ENCODE measurements at places on chromosomes 1 and 21.
A peak's percentile ranks its signal among the peaks of the same experiment; 100 is the strongest.

GRCh38 chr1:115293899-115294298, 44.1 kb downstream of the NGF start:
- DNase-seq = no peak

DNA sequence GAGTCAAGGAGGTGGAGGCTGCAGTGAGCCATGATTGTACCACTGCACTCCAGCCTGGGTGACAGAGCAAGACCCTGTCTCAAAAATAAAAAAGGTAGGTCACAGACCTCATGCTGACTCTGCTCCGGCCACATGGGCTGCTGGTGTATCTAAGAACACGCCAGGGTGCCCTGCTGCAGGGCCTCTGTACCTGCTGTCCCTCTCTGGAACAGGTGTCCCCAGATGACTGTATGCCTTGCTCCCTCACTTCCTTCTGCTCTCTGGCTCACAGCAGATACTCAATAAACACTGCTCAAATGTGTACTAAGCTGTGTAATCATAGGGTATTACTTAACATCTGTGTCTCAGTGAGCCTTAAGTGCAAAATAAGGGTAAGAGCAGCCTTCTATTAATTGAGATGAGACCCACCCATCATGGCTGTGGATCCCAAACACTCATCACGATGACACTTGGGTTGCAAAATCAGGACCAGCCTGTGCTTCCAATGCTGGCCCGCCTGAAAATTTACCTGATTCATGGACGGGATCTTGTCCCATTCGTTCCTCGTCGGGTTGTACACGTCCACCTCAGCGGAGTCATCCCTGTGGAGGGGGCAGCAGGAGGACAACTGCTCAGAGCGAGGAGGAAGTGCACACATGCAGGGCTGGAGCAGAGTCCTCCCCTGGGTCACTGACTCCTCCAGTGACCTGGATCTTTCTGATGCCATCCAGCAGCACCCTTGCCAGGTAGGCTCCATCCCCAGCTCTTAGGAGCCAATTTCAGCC, 7.5 kb downstream of the KLHL21 start:
- no peak for DNase-seq

GRCh38 chr1:21251773-21252471, 38.3 kb downstream of the ECE1 start:
- no peak for DNase-seq

- no peak for DNase-seq
Observed at GRCh38 chr21:25390701-25391100, 216.6 kb downstream of the MRPL39 start.

- no peak for DNase-seq
Observed at GRCh38 chr1:162889989-162890388, 29.0 kb upstream of the CCDC190 start.

- no peak for DNase-seq
Observed at GRCh38 chr1:54792686-54793282, 8.3 kb downstream of the TTC22 start.

- no peak for DNase-seq
Observed at GRCh38 chr1:54490361-54491248, 57.4 kb upstream of the ACOT11 start.

- no peak for DNase-seq
Observed at GRCh38 chr1:78121710-78122109, 75.9 kb downstream of the GIPC2 start.

GRCh38 chr1:60108196-60108595, 34.6 kb upstream of the C1orf87 start:
- DNase-seq = no peak

DNA sequence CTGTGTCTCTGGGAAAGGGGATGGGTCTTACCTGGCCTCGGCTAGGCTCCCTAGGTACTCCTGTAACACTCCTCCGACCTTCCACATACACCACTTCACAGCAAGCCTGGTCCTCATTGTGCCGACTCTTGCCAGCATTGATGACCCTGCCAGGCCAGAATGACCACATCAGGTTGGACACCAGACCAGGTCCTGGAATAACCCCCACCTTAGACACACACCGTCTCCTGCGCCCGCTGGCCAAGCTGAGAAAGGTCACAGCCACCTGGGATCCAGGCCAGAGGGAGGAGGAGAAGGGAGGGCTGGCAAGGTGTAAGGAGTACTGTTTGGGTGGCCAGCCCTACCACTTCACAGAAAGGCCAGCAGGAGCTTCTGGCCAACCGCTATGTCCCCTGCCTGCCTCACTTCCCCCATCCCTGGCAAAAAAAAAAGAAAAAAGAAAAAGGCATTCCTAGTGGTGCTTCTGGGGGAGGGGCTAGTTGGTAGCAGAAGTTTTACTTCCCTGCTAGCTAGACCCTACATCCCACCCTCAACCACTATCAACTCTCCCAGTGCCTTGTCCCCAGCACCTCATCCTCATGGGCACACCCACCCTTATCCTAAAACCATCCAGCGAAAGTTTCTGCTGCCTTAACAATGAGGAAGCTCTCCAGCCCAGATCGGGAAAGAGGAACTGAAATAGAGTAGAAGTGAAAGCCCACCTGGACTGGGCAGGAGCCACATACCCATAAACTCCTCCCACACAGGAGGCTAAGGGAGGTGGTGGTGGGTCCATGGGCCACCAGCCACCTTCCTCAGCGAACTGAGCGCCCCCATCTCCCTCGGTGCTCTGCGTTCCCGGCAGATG, 1.4 kb downstream of the PPM1J start:
- DNase-seq = no peak

DNA sequence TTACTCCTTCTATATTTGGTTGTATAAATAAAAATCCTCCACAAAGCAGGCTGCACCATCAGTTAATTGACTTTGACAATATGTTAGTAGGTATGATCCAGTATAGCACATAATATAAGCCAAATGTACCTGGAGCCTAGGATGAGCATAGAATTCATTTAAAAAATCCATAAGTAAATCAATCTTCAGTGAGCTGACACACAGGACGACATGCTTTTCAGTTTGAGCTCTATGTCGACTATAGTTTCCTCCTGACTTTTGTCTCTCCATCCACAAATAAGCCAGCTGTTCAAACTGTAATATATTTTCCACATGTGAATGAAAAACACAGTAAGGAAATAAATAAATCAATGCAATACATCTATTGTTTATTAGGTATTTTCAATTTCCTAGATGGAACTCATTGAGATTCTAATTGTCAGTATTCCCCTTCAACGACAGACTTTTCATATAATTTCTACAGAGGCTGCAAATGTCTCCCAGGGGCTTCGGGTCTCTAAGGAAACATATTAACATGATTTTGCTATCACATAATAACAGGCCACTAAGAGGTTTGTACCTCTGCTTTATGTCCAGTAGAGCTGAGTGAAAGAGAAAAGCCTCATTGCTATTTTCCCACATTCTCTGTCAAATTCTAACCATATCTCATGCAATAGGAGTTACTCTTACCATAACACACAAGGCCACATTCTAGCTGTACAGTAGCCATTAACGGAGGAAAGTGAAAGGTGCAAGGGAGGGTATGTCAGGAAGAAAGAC, 180.1 kb downstream of the KCNT2 start:
- DNase-seq = no peak

DNA sequence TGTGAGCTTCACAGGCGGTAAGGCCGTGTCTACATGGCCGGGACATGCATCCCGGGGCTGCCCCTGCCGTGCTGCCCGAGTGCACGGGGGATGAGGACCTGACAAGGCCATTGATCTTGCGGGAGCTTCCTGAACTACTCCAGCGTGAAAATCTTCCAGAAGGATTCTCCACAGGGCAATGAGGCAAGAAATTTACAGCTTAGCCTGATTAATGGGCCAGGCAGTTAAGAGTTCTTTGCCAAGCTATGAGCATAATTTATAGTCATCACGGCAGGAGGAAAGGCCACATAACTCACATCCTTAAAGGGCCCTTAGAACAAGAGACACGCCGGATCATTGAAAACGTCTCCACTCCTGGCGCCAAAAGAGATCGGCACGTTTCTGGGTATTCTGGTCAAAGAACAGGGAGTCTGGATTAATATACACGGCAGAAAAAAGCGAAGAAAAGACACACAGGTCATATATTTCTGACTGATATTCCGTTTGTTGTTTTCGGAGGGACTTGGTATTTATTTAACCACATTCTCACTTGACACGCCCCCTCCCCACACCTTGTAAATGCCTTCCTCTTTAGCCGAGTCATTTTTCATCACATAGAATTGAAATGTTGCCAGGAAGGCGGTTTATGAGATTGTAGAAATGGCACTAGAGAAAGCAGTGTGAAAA, 180.5 kb downstream of the DYRK1A start:
- peak; percentile 10 for DNase-seq

DNA sequence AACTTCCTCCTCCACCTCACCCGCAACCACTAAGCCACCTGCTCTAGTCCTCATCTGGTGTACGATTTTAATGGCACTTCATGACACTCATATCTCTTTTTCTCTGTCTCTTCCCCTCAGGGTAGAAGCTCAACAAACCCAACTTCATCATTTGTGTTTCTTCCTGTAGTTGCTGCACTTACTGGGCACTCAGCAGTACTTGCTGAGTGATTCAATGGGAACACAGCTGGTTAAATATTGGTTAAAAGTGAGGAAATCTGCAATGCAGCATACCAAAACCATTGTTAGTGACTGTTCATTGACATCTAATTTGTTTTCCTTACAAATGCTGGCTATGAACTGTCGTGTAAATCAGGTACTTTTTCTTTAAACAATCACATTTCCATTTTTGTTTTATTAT, 541.1 kb upstream of the PRMT6 start:
- no peak for DNase-seq

- no peak for DNase-seq
Observed at GRCh38 chr1:232421143-232421796, 208.7 kb downstream of the SIPA1L2 start.

- DNase-seq = no peak
Observed at GRCh38 chr1:219790834-219791615, 137.3 kb downstream of the SLC30A10 start.

DNA sequence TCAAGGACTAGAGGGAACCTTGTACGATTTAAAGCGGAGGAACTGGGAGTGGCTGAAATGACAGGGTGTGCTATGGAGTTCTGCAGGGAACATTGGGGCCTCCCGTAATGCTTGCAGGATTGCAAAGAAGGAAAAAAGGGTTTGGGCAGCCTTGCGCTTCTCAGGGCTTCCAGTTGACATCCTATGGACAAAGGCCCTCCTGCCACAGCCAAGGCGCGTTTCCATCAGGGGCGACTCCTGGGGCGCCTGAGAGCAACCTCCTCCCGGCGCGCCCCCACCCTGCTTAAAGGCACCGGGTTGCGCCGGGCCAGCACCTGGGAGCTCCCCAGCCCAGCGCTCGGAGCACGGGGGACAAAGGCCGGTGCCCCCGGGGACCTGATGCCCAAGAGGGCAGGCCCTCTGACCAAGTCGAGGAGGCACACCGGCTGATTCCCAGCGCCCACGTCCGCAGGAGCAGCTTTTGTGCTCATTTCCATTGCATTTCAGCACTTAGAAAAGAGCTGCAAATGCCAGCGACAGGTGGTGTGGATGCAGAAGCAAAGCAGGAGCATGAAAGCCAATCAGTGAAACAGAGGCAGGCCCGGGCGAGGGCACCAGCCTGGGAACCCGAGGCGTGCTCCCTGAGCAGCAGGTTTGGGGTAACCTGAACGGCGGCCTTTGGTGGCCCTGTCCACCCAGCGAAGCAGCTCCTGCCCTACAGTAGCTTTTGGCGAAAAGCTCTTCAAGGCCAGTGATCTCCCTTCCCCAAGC, 17.6 kb upstream of the RNF187 start:
- no peak for DNase-seq

DNA sequence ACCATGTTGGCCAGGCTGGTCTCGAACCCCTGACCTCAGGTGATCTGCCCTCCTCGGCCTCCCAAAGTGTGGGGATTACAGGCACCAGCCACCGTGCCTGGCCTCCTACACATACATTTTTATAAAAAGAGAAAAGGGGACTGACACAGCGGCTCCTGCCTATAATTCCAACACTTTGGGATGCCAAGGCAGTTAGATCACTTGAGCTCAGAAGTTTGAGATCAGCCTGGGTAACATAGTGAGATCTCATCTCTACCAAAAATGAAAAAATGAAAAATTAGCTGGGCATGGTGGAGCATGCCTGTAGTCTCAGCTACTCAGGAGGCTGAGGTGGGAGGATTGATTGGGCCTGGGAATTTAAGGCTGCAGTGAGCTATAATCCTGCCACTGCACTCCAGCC, 23.4 kb downstream of the ZNF281 start:
- no peak for DNase-seq

DNA sequence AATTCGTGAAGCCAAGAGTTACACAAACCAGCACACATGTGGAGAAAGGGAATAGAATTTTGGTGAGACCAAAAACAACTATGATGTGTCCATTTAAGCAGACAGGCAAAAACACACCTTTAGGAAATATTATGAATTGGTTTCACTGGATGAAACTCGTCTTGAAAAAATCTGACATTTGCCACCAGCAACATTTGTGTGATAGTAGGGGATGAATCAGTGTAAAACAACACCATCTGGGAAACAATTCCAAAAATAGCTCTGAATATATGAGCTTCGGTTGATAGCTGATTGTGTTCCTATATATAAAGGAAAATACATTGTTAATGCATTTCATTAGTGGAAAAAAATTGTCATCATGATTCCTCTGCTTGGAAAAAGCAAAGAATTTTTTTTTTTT, 327.8 kb downstream of the PAPPA2 start:
- DNase-seq = no peak

DNA sequence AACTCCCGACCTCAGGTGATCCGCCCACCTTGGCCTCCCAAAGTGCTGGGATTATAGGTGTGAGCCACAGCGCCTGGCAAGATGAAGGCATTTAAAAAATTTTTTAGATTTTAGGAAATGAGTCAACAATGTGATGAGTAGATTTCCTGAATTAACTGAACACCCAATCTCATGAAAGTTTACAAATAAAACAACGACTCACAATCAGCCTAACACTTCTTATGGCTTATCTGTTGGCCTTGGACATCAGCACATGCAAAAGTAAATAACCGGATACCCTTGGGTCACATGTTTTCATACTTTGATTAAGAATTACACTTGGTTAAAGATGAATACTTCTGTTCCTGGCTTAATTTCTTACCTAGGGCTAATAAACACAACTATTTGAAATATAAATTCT, 3.0 kb downstream of the GNG12 start:
- no peak for DNase-seq

GRCh38 chr1:234701737-234702341, 91.9 kb upstream of the IRF2BP2 start:
- DNase-seq = no peak

GRCh38 chr1:178407655-178408054, 89.1 kb downstream of the CLEC20A start:
- DNase-seq = no peak

DNA sequence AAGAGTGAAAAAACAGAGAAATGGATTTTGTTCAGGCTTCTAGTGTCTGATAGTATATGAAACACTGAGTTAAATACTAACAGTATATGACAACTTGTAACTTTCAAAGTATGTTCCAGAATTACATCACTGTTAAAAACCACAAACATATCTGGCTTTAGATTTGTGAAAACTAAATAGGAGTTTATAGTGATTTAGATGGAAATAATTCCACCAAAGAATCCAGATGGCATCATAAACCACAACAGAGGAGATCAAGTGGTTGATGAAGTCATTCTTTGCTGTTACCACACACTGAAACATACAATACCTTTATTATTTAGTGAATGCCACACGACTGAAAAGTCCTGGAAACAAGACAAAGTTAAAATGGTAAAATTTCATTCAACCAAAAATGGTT, 37.2 kb downstream of the ALG14 start:
- no peak for DNase-seq

- DNase-seq = no peak
Observed at GRCh38 chr1:150366416-150367296, 2.7 kb downstream of the RPRD2 start.

- no peak for DNase-seq
Observed at GRCh38 chr21:37579356-37579755, 212.8 kb downstream of the DYRK1A start.

GRCh38 chr1:38344716-38345115, 298.1 kb upstream of the POU3F1 start:
- no peak for DNase-seq

Measured in ureter (tissue), 1 donor.